Activated T-cell treated with anti-CD3 and anti-CD28 coated beads, Interleukin-2, amount 50 U/mL, for 1 hour (primary cell): ENCODE measurements at places on chromosomes 12 and 14.

DNA sequence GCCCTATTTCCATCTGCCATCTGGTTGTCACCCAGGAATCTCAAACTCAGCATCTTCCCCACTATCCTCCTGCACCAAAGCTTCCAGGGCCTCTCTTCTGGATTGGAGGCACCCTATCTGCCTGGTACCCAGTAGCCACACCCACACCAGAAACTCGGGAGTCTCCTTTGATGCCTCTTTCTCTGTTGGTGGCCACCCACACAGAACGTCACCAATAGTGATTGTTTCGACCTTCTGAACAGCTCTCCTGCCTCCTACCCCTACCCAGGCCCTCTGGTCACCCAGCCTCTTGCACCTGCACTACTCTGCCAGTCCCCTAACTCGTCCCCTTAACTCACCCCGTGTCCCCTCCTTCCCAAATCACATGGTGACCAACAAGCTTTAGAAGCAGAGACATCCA is 95.0 kb downstream of the IRF2BPL start:
- no peak for DNase-seq

- DNase-seq, result no peak
Measured at GRCh38 chr12:96073346-96074330, 38.3 kb upstream of the LTA4H start.

- DNase-seq, result no peak
Measured at GRCh38 chr14:65092349-65092748, 10.0 kb downstream of the MAX start.

- no peak for DNase-seq
Measured at GRCh38 chr14:90281261-90281660, 24.9 kb downstream of the PSMC1 start.

DNA sequence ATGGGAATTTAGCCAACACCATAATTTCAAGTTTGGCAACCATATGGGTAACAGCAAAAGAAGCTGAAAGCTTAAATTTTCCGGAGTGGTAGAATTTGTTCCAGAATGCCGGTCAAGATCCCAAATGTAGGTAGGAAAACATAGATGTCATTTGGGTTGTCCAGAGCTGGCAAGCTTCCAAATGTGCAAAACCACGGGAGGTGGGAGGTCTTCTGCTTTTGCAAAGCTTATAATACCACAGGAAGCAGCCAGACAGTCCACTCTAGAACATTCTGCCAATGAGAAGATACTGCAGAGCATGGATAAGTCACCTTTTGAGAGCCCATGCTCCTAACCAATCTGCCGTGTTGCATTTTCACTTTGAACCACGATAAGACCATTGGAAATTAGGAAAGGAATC is 26.4 kb upstream of the BATF start:
- no peak for DNase-seq

GRCh38 chr12:80472236-80472635 is 28.2 kb downstream of the PTPRQ start:
- no peak for DNase-seq

- no peak for DNase-seq
Measured at GRCh38 chr14:65432361-65432948, 19.9 kb downstream of the FUT8 start.

DNA sequence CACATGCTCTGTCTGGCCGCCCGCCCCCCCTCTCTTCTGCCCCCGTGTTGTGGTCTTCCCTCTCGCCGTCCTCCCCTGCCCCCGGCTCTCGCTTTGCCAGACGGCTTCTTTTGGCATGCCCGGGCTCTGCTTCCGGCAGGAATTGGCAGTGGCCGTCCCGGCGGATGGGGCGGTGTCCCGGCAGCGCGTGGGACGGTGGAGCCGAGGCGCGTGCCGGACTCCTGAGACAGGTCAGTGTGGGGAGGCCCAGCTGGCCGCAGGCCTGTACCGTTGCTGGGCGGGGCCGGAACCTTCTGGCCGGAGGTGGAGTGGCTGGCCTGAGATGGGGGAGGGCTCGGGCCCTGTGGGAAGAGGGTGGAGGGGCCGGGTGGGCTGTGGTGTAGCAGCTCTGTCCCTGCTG is 17.1 kb downstream of the KIF26A start:
- DNase-seq, result no peak

DNA sequence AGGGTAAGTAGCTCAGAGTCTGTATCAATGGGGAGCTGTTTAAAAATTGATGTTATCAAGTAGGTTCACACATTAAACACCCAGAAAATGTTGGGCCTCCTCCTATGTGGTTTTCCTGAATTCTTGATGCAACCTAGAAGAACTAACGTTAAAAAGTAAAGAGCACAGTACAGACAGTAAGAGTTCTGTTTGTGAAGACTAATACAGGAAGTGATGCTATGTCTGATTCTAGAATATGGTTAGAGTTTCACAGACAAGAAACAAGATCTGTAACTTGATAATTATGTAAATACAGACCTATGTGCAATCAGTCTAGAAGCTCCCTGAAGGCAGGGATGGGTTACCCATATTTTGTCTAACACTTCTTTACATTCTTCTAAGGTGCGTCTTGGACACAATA is 214.9 kb upstream of the BTG1 start:
- DNase-seq, result no peak

DNA sequence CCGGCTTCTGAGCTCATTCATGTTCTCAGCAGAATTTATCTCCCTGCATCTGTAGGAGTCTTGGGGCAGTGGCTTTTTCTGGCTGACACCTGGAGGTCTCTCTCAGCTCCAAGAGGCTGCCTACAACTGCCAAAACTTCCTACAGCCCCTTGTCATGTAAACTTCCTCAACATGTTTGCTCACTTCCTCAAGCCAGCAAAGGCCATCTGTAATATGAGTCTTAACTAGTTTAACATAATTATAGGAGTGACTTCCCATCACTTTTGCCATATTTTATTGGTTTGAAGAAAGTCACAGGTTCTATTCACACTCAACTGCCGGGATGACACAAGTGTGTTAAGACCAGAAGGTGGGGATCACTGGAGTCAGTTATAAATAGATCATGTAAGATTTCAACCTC is 194.0 kb downstream of the VRK1 start:
- no peak for DNase-seq

DNA sequence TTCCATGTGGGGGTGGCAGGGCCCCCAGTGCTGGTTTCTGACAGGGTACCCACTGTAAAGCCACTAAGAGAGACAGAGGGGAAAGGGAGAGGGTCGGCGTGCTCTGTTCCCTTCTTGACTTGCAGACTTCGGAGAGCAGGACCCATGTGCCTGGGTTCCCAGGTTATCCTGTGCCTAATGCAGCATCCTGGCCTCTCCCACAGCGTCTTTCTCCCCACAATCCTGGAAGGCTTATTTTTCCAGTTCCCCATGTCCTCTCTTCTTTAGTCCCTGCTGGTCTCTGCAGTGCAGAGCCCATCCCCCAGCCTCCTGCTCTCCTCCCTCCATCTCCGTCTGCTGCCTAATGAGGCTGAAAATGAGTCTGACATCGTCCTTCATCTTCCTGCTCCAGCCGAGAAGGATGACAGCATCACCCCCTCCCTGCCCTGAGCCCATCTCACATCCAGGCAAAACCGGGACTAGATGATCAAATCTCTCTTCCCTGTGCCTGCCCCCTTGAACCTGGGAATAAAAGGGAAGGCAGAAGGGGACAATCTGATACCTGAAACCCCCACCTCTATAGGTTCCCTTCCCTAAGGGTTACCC is 15.1 kb downstream of the CALCOCO1 start:
- no peak for DNase-seq

GRCh38 chr12:47164724-47165439 is 85.1 kb upstream of the AMIGO2 start:
- DNase-seq, result no peak

DNA sequence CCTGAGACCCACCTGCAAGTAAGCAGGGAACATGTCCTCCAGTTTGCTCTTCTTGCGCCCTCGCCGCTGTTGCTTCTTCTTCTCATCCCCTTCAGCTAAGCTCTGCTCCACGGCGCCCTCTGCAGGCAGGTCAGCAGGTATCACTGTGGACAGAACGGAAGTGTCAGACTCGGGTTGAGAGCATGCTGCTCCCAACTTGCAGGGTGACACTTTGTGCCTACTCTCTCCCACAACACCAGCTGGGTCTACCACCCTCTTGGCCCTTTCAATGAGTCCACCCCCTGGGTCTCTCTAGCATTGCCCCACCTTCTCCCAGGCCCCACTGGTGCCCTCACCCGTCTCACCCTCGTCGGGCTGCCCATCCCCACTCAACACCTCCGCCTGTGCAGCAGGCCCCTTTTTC is 16.7 kb downstream of the KMT2D start:
- peak; percentile 84 for DNase-seq

- no peak for DNase-seq
Measured at GRCh38 chr12:13962699-13963098, 18.7 kb downstream of the GRIN2B start.

DNA sequence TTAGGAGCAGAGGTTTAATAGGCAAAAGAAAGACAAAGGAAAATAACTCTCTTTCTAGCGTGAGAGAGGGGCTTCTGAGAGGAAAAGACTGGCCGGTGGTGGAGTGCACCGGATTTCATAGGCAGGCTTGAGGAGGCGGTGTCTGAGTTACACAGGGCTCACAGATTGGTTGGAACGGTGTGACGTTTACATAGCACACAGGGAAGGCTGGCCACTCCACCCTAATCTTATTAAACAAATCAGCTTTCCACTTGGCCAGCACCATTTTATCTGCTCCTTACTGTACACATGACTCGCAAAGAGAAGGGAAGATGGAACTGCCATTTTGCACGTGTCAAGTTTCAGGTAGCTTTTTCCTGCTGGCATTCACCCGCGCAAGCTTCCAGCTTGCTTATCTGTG is 587.7 kb downstream of the RPL10L start:
- no peak for DNase-seq

DNA sequence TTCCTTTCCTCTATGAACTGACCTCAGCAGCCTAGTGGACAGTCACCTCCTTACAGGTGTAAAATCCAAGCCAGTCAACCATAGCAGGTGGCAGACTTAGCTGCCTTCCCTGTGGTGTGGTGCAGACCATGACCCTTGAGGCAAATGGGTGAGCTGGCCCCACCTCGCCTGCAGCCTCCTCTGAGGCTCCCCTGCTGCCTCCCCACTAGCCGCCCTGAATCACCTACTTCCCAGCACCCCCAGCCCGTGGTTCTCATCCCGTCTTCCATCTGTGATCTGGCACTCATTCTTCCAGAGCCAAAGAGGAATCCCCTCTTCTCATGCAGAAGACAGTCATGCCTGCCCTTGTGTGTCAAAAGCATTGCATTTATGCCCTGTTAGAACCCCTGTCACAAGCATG is 34.4 kb upstream of the TSPAN9 start:
- no peak for DNase-seq

- no peak for DNase-seq
Measured at GRCh38 chr12:6228535-6229223, 28.5 kb downstream of the CD9 start.

DNA sequence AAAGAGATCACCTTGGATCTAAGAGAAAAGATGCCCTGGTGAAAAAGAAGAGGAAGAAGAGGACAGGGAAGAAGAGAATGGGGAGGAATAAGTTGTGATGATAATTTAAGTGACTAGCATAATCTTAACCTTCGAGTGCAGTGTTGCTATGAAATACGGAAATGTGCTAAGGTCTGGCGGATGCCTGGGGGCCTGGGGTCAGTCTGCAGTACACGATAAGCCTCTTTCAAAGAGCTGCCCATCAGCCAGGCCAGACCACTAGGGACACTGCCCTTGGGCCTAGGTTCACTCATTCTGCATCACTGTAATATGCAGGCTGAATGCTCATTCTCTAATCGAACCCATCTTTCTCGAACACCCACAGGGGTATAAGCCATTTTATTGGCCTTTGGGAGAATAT is 83.4 kb downstream of the PLEKHG3 start:
- no peak for DNase-seq

DNA sequence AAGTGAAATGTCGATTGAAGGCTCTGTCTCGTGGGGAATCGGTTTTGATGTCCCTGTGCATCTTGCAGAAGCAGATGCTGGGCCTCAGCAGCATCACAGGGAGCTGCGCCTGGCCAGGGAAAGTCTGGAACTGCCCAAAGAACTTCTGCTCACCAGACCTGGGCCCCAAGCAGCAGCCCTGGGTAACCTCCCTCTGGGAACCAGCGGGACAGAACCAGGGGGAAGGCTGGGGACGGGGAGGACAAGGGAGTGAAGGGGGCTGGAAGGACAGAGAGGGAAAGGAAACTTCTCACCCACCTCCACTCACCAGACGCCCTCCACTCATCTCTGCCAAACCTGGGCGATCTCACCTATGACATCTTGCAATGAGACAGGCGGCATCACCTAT is 26.8 kb upstream of the C14orf180 start:
- DNase-seq, result no peak

GRCh38 chr12:24027352-24027751 is 77.9 kb upstream of the SOX5 start:
- DNase-seq, result no peak

- DNase-seq, result no peak
Measured at GRCh38 chr14:90447720-90448497, 51.1 kb downstream of the CALM1 start.

DNA sequence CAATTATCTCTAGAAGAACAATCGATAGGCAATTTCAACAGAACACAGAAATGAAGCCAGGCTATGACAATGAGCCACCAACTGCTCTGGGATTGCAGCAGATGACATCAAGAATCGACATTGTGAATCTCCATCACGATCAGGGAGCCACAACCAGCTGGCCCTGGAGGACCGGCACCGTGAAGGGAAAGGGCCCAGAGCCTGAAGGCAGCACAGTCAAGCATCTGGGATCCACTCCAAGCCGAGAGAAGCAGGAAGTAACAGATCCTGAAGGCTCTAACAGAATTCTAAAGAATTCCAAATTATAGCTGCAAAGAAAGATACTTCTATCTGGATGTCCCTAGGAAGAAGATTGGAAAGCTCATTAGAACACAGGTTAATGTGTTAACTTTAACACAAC is 61.0 kb downstream of the LRRC74A start:
- DNase-seq, result no peak

DNA sequence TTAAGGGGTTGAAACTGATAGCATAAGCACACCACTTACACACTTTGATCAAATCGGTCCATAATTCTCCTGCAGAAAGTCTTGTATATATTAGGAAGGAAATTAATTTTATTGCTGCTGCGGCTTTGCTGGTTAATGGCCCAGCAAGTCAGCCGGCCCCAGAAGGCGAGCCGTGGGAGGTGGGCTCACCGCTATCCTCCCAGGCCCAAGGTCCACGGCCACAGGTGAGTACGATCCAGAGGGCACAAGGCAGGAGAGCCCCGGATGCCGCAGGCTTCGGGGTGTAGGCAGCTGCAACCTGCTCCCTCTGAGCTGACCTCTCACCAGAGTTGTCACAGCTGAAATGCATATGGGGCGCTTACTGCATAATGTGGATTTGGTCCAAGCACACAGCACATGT is 165.7 kb downstream of the TBX5 start:
- DNase-seq, result no peak

DNA sequence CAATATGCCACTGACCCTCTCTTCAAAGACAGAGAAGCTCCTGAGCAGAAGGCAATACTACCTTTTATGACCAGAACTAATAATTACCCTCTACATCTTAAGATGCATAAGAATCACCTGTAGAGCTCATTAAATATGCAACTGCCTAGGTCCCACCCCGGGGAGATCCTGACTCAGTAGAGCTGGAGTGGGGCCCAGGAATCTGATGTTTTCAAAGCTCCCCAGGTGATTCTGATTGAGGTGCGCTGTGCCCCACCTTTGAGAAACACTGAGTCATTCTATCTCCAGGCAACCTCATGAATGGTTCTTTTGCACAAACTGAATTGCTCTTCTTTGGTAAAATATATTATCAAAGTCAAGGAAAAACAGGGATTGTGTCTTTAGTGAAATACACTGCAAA is 149.3 kb upstream of the BMP4 start:
- DNase-seq, result no peak
